Stimulated activated effector memory CD8-positive, alpha-beta T cell treated with anti-CD3 and anti-CD28 coated beads, Interleukin-12 subunit alpha, Interleukin-12 subunit beta, amount 100 ng/mL, for 72 hours (primary cell): ENCODE measurements at places on chromosomes 7 and 10.

DNA sequence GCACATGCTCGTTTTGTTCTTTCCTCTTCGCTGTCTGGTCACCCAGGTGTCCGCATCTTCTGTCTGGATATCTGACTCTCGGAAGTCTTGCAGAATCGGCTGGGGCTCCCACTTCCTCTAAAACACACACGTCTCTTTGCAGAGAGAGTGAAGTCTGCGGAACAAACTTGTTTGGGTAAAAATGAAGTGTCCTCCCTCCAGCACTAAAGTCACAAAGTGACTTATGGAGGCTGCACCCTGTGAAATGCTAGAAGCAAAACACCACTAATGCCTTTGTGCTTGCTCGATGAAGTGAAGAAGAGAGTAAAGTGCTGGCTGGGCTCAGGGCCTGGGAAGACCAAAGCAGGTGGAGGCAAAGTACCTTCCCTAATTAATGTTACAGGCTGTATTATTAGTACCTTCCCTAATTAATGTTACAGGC lies 71.4 kb downstream of the FGFR2 start:
- no peak for DNase-seq

- DNase-seq = no peak
These were observed 16.0 kb upstream of the ZNF273 start for GRCh38 chr7:64886956-64887545.

GRCh38 chr7:17009007-17009719 lies 127.4 kb upstream of the AGR3 start:
- DNase-seq = no peak

DNA sequence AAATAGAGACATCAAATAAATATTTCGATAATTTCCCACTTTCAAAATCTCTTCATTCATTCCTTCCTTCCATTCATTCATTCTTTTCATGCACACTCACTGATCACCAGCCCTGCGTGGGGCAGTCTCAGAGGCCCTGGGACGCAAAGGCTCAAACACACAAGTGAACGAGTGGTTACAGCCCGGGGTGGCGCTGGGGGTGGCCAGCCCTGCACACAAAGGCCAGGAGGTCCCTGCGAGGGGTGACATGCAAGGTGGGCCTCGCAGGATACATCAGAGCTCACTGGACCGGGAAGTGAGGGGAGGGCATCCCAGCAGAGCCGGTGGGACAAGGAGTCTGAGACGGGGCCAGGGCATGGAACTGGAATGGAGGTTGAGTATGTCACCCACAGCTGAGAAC lies 29.9 kb upstream of the TTYH3 start:
- no peak for DNase-seq

DNA sequence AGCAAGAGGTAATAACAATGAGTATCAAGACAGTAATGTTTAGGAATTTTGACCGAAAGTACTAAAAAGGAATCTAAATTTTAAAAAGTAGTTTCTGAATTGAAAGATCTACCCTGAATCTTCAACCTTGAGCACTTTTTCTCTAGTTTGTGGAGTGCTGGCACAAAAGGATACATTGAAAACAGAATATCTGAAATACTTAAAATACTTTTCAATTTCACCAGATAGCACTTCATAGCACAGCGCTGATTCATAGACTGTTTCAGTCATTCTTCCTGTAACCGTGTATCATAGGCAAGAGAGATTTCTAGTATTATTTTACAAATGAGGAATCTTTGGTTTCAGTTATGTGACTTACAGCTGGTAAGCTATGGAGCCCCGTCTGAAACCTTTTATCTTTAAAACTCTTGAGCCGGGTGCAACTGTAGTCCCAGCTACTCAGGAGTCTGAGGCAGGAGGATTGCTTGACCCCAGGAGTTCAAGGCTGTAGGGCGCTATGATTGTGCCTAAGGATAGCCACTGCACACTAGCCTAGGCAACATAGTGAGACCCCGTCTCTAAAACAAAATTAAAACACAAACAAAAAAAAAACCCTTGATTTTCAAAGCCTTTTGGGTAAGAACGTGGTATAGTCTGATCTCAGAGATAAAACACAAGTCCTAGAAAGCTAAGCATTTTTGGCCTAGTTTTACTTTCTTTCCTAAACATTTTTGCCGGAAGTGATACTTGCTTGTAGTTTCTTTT lies 35.1 kb downstream of the FHIP2A start:
- no peak for DNase-seq
